ENCODE measurements at places on chromosomes 1 and 21.

DNA sequence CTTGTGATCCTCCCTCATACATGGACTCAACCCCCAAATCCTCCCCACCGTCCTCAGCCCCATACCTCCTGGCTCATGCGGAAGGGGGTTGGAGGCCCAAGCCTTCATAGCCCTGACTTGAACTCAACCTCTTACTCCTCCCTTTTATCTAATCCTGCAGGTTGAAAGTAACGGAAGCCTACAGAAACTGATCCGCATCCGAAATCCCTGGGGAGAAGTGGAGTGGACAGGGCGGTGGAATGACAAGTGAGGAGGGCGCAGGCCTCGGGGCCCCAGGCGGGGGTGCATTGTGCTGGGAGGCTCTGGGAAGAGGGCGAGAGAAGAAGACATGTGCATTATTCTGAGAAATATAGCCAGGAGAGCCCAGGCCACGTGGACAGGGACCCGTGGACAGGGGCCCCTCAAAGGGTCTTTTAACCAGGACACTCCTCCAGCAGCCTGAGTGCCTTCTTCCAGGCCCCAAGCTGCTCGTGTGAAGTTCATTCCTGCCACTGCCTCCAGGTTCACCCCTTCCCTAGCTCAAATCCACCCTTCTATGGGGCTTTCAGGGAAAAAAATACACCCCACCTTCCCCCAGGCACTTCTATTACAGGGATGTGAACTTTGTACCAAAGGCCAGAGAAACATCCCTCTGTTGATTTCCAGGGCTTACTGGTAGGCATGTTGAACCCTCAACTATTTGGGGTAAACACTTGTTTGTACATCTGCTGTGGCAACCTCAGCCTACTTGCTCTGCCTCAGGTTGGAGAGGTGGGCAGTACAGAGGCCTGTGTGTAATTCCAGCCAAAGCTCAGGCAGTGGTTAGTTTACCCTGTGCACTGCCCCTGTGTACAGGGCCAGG, 38.6 kb downstream of the CAPN2 start:
- DNase-seq: no peak

- DNase-seq: no peak
These were observed 163.7 kb downstream of the NTMT2 start for GRCh38 chr1:170309389-170310013.

GRCh38 chr1:77220687-77221463, 1.6 kb upstream of the PIGK start:
- no peak for DNase-seq

DNA sequence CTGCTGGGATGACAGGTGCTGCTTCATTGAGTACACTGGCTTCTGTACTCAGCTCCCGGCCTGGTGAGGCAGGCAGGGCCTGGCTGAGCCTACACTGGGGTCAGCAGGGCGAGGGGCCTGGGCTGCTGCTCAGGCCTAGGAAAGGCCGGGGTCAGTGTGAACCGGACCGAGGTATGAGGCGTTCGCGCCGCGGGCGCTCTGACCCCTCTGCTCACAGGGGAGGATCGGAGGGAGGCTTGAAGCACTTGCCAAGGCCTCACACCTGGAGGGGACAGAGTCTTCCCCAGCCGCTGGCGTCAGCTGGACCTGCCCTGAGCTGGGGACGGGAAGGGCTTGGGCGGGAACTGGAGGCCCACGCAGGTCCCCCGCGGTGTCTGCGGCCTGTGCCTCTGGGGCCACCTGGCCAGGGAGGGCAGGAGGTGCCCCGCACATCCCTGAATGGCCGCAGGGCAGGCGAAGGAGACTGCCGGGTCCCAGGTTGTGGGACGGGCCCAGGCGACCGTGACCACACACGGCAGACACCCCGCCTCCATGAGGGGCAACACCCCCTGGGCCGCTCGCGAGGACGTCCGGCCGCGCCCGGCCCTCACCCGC, 466 bp downstream of the PEX10 start:
- DNase-seq: no peak

- peak; percentile 42 for DNase-seq
These were observed 626 bp upstream of the HLCS start for GRCh38 chr21:36966821-36967768.

Data from nucleus accumbens (tissue), 56 donors.